IPS-NIHi11 (cell line): ENCODE measurements at places on chromosomes 16 and 17.

DNA sequence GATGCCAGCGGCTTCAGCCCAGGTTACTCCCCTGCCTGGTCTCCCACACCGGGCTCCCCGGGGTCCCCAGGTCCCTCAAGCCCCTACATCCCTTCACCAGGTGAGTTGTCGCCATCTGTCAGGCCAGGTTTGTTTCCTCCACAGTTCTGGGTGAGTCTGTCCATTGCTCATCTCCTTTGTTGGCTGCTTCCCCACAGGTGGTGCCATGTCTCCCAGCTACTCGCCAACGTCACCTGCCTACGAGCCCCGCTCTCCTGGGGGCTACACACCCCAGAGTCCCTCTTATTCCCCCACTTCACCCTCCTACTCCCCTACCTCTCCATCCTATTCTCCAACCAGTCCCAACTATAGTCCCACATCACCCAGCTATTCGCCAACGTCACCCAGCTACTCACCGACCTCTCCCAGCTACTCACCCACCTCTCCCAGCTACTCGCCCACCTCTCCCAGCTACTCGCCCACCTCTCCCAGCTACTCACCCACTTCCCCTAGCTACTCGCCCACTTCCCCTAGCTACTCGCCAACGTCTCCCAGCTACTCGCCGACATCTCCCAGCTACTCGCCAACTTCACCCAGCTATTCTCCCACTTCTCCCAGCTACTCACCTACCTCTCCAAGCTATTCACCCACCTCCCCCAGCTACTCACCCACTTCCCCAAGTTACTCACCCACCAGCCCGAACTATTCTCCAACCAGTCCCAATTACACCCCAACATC lies 28.8 kb downstream of the POLR2A start:
- no peak for DNase-seq

GRCh38 chr16:2835638-2836493 lies 5.8 kb downstream of the ZG16B start:
- peak; percentile 53 for DNase-seq

DNA sequence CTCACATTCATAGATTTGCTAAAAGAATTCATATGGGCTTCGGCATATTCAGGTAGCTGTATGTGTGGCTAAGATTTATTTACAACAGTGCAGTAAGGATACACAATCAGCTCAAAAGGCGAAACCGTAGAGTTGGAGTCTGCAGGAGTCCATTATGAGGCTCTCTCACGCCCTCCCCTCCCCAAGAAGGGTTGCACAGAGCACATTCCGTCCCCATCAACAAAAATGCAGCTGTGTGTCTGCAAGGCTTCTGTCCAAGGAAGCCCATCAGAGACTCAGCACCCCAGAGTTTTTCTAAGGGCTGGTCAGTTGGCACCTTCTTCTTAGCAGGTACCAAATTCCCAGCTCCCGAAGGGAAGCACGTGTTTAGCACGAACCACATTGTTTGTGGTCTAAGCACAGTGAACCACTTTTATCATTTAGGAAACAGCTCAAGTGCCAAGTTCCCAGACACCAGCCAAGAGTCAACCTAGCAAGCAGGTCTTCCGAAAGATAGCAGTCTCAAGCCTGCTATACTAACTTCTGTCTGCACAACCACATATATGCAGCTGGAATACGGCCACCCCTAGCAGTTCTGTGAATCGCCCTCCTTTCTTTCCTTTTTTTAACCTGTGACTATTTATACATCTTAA lies 28.5 kb upstream of the MEAK7 start:
- no peak for DNase-seq

- DNase-seq = no peak
These were observed 8.5 kb downstream of the CISD3 start for GRCh38 chr17:38738686-38739085.

GRCh38 chr17:45631941-45632340 lies 141.4 kb upstream of the PLEKHM1 start:
- DNase-seq = no peak

DNA sequence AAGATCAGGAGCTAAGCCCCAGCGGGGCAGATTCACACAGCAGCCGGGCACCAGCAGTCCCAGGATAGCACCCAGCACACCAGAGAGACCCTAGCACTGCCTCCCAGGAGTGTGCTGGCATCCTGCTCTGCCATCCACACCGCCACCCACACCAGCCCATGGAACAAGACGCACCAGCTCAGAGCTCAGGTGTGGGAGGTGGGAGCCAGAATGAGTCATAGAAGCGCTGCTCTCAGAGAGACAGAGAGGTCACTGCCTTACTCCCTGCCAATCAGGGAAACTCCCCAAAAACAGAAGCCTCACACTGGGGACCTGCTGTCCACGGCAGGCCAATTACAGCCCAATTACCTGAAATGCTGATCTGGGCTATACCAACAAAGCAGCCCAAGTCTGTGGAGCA lies 64.9 kb downstream of the CDYL2 start:
- no peak for DNase-seq

GRCh38 chr16:46930861-46931260 lies 42.6 kb downstream of the DNAJA2 start:
- DNase-seq = no peak

GRCh38 chr16:69870761-69871160 lies 80.4 kb upstream of the CLEC18A start:
- DNase-seq = no peak

GRCh38 chr17:39244600-39245570 lies 19.1 kb upstream of the STAC2 start:
- peak; percentile 86 for DNase-seq

GRCh38 chr17:49755663-49756283 lies 8.2 kb downstream of the FAM117A start:
- DNase-seq = no peak

DNA sequence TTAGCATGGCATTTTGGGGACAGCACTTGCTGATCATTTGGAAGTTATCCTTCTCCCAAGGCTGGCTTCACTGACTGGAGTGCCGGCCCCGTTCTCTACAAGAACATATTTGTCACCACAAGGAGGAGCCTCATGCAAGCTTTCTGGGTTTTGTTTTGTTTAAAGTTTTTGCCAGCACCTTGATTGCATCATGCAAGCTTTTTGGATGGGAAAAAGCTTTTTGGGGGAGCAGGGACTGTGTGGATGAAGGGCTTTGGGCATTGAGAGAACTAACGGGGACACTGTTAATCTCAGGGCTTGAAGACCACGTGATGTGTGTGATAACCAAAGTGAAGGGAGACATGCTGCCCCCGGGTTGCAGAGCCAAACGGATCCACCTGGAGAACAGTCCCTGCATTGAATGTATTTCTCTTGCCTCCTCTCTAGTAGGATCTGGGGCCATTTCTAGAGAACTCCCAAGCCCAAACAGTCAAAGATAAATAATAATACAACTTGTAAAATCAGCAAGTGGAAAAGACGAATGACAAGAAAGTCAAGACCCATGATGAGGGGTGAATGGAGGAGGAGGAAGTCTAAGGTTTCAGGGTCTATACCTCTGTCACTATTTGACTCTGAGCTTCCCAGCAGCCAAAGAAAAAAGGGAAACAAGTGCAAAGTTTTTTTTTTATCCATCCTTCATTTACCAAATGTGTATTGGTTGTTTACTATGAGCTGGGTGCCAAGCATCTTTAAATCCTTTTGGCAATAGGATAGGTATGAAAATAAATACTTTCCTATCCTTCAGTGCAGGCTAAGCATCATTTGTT lies 17.2 kb downstream of the TMEM114 start:
- peak; percentile 38 for DNase-seq

- DNase-seq = peak; percentile 43
These were observed 550 bp downstream of the EIF4A3 start for GRCh38 chr17:80146121-80147034.

- DNase-seq = no peak
These were observed 12.3 kb downstream of the SMIM5 start for GRCh38 chr17:75645501-75645888.

- no peak for DNase-seq
These were observed 158.1 kb downstream of the MAP2K4 start for GRCh38 chr17:12178644-12179330.

- DNase-seq = no peak
These were observed 494.4 kb downstream of the HS3ST4 start for GRCh38 chr16:26186091-26186615.

DNA sequence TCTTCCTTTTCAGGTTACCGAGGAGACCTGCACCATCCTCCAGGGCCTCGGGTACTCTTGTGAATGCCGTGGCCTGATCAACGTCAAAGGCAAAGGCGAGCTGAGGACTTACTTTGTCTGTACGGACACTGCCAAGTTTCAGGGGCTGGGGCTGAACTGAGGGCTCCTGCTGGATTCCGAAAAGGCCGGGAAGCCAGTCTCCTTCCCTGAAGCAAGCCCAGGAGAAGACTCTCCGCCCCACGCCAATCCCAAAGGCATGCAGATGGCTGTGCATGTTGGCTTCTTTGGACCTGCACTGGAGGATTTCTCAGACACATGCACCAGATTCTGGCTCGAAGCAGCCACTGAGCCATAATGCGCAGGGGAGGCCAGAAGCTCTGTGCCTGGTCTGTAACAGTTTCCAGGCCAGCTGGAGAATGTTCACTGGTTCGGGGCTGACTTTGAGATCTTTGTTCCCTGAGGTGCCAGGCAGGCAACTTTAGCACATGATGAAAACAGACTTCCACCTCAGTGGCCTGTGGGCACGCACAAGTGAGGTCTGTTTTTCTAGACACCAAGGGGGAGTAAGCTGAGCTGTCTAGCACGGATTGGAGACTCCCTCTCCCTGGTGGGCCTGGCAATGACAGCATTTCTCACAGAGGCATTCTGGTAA lies 49.1 kb downstream of the ADCY7 start:
- no peak for DNase-seq

DNA sequence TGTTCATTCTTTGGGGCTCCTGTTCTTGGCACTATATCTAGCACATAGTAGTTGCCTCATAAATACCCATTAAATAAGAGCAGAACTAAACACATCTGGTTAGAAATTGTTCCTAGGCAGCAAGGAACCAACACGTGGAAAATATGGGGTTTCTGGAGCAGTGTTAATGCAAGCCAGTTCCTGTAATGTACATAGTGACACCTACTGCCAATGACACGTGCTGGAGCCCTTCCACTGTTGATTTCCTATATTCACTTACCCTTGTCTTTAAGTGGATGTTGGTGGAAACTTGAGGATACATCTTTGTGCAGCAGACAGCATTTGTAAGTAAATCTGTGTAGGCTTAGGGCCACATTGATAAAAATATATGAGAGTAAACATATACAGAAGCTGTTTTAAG lies 1.6 kb upstream of the IRF8 start:
- DNase-seq = no peak

DNA sequence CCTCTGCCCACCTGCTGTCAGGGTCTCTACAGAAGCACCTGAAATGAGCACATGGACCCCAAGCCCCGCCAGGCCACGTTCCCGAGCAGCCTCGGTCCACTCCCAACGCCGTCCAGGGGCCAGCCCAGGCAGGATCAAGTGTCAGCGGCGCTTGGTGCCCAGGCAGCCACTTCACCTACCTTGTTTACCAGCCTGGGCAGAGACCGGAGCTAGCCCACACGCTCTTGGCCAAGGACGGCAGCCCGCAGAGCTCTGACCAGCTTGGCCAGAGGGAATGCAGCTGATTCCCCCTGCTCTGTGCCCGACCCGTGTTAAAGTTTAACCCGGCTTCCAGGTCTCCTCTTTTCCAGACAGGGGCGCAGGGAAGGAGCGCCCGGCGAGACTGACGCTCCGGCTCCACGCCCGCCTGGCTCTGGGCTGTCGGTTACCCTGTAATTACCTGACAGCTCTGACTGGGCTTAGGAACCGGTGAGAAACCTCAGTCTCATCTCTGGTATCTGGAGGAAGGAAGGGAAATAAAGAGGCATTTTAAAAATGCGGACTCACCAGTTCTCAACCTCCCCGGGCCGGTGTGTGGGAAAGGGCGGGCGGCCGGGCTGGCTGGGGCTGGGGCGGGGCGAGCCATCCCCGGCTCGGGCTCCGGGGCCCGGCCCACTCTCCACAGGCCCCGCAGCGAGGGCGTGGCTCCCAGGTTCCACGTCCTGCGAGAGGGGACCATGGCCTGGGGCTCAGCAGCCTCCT lies 4.6 kb downstream of the KIFC3 start:
- DNase-seq = peak; percentile 75

- DNase-seq = no peak
These were observed 224.5 kb downstream of the ZNF423 start for GRCh38 chr16:49631187-49632041.

DNA sequence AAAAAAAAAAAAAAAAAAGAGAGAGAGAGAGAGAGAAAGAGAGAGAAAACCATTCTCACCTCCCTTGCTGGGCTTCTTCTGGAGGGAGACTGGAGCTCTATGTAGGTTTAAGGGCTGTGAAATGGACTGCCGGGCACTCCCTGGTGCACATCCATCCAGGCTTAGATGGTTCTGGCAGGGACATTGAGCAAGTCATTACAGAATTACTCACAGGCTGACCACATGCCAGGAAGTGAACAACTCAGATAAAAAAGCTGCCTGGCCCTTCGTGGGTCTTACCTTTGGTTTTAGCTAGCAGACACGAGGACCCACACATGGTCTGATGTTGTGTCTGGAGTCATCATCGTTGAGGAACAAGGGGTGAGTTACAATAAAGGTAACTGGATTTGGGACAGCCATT lies 847.4 kb upstream of the EEF2KMT start:
- DNase-seq = no peak

- DNase-seq = no peak
These were observed 69.4 kb downstream of the ZDHHC7 start for GRCh38 chr16:84941921-84942320.

DNA sequence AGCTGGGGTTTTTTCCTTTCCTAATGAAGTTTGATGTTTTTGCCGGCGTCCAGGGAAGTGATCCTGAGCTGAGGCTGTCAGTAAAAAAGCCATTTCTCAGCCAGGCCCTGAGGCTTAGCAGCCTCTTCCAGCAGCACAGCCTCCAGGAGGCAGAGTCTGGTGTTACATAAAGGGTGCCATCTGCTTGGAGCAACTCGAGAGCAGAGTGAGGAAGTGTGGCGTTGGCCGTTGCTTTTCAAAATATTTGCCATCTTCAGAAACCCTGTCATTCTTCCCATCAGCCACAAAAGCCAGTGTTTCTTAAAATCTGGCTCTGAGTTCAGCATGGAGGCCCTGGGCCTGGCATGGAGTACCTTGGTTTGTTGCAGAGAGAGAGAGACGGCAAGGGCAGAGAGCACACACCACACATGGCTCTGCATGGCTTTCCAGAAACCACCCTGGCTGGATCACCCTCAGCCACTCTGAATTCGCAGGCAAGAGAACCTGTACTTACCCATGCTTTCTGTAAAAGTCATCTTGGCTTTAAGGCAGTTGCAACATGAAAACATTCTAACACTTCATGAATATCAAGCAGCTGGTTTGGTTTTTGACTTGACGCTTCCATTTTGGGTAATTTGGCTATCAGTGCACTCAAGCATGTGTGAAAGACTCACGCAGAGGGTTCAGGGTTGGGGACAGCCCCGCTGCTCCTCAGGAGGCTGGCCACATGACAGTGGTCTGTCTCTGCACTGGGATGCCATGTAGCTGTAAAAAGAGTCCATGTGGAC lies 21.0 kb downstream of the PMM2 start:
- no peak for DNase-seq

DNA sequence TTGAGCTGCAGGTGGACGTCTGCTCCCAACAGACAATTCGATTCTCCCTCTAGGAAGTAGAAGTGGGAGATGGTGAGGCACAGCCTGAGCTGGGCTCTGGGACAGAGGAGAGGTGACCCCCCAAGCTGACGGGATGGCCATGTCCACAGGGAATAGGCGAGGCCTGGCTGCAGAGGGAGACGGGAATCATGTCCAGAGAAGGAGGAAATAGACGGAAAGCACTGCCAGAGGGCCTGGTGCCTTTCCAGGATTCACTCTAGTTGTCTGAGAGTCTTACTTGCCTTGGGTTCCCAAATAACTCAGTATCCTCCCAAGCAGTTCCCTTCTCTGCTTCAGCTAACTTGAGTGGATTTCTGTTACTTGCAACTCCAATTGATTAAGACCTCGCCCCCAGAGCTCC lies 4.3 kb upstream of the CRISPLD2 start:
- DNase-seq = no peak

- DNase-seq = no peak
These were observed 9.2 kb downstream of the STAT3 start for GRCh38 chr17:42378959-42379594.
